Stimulated activated CD8-positive, alpha-beta memory T cell treated with anti-CD3 and anti-CD28 coated beads, Interleukin-12 subunit alpha, Interleukin-12 subunit beta, amount 100 ng/mL, for 4 hours (primary cell): ENCODE measurements at places on chromosomes 7 and 10.

GRCh38 chr10:43055217-43055616, 21.7 kb upstream of the RET start:
- no peak for DNase-seq

- DNase-seq, result no peak
These were observed 194.6 kb downstream of the COBL start for GRCh38 chr7:51121931-51122425.

DNA sequence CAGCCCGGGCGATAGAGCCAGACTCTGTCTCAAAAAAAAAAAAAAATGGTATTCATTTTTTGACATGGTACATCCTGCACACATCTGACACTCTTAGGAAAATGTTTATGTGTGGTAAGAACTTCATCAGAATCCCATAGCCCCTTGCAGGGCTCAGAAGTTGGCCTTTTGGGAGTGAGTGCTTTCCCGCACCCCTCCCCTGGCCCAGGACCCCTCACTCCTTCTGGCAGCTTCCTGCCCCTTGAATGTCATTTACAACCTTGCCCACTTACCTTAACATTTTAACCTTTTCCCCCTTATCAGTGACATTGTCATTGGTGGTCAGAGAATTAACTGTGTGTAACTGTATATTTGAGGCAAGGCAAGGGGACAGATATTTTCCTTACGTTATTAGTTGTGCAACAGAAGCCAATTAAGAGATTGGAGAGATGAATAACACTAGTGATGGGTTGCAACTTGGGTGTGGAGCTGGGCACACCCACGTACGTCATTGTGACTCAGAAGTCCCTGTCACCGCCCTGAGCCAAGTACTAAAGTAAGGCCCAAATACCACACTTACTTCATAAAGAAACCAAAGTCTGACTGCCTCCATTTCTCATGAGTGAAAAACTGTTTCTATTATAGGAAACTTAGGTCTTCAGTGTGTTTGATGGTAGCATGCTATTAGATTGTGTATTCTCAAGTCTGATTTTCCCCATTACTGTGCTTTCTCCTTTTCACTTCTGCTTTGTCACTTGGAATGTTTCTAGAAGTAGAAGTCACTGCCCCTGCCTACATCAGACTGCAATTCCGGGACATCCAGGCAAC, 31.6 kb downstream of the OGDH start:
- DNase-seq, result peak; percentile 60

DNA sequence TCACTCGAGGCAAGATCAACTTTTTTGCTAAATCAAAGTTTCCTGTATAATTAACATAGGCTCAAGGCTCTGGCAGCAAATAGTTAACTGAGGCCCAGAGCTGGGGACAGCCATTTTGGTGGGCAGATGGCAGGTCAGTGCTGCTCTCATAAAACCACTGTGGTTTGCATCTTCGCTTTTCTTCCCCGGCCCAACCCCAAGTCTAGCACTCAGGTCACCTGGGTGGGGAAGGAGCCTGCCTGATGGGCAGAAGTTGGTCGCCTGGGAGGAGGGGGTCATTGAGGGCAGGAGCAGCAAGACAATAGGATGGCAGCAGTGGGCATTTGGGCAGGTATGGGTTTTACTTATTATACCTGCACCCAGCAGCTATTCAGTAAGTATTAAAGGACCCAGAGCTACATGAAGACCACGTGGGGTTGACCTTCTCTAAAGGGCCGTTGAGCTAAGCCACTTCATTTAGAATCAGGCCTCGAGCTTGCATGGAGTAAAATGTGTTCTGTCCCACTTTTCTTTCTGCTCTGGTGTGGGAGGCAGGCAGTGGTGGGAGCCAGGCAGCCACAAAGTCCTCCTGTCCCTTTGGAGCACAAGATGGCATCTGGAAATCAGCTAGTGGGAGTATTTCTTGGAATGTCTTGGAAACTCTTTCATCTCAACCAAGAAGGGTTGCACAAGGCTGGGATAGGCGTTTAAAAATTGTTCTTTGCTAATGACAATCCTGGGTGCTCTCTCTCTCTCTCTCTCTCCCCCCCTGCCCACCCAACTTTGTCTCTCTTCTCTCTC, 133.4 kb downstream of the SPAG6 start:
- DNase-seq, result no peak

GRCh38 chr10:99733366-99733765, 1.3 kb downstream of the CUTC start:
- DNase-seq, result no peak

DNA sequence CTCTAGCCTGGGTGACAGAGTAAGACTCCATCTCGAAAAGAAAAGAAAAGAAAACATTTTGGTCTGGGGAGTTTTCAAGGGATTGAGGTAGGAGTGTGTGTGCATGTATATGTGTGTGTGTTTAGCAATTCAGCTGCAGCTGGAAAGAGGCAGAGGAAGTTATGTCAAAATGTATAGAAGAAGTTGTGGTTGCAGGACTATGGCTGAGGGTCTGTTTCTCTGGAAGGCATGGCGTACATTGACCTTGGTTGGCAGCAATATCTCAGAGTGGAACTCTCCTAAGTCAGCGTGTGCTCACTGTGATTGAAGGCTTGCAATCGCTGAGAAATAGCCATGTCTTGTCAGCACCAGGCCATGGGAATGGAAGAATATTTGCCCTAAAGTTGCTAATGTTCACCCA, 28.6 kb upstream of the RHBDD2 start:
- DNase-seq, result no peak

- no peak for DNase-seq
These were observed 99.9 kb downstream of the CNOT4 start for GRCh38 chr7:135409845-135410542.

GRCh38 chr10:49649294-49649693, 30.2 kb upstream of the C10orf53 start:
- DNase-seq, result no peak
